CD4-positive, alpha-beta T cell treated with Interleukin-17A for 1 hour (primary cell): ENCODE measurements at places on chromosomes 6 and 20.

- no peak for DNase-seq
Measured at GRCh38 chr6:80535914-80536565, 429.6 kb downstream of the BCKDHB start.

DNA sequence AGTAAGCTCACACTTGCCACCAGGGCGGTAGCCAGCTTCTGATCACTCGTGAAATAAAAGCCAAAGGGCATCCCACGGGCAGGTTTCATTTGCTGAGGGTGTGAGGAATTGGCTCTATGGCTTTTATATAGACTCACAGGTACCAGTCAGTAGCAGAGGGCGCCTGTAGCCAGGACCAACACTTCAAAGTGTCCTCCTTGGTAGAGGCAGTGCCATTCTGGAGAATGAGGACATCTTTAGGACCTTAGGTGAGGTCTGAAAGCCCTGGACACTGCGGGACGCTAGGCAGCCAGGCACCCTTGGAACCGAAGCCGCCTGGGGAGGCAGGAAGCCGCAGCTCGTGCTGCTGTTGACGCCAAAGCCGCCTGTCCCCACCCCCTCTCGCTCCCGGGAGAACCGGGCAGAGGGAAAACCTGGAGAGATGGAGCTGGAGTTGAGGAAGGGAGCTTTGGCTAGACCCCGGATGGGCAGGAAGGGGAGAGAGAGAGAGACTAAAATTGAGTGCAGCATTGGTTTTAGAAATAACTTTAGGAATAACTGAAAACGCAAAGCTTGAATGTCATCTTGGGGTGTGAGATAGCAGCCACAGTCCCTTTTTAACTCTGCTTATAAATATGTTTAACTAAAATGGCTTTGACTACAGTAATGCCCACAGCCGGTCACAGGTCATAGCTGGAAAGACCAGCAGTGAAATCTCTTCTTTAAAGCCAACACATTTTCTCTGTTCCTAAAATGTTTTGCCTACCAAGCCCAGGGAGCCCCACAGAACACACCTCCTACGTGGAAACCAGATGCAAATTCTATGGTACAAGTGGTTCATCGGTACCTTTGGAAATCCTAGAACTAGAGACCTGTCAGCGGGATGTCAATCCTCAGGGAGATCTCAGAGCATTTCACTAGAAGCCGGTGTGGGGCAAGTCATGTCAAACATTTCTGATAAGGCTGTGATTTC is 128.5 kb upstream of the CDYL start:
- peak; percentile 2 for DNase-seq

GRCh38 chr6:13273931-13274706 is 54.2 kb downstream of the TBC1D7 start:
- DNase-seq, result peak; percentile 64

- no peak for DNase-seq
Measured at GRCh38 chr6:33175436-33176069, 16.7 kb downstream of the COL11A2 start.

DNA sequence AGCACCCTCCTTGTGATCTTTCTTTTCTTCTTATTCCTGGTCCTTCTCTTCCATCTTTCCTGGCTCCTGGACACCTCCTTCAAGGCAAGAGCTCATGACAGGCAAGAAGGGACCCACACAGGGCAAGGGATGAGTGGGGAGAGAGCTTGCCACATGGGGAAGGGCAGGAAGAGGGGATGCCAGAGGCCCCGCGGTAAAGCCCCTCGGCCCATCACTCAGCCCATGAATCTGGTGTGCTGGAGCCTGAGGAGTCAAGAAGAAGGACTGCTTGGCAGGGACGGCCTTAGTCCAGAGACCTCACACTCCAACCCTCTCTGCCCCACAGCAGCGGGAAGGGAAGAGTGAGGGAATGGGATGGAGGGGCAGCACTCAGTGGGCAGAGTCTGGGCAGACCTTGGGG is 52.3 kb upstream of the SAYSD1 start:
- no peak for DNase-seq

DNA sequence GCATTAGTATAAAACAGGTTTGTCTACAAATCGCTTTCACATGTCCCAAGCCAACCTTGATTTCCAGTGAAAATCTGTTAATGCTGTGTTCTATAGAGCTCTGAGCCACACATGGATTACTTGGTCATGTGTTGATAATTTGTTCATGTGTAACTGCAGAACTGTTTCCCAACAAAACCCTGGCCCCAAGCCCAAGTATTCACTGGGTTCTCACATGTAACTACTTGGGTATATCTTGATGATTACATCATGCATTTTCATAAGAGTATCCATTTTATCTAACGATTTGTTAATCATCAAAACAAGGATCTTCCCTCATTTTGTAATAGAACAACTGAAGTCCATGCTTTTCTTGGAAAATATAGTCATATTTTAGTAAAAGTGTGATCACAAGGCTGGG is 657.6 kb downstream of the PRKN start:
- DNase-seq, result no peak

DNA sequence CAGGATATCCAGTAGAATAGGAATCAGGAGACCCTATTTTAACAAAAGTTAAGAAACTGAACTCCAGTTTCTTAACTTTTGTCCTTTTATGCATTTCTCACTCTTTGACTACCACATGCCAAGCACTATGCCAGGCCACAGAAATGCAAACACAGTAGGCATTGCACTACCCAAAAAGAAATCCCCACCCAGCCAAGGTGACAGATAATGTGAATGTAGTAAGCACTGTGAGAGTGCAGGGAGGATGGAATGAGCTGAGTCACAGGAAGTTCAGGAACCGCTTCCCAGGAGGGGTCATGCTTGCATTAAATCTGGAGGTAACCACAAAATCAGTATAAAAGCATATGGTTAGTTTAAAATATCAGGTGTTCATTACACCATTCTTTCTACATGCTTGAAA is 20.1 kb upstream of the FAM83C start:
- DNase-seq, result no peak

DNA sequence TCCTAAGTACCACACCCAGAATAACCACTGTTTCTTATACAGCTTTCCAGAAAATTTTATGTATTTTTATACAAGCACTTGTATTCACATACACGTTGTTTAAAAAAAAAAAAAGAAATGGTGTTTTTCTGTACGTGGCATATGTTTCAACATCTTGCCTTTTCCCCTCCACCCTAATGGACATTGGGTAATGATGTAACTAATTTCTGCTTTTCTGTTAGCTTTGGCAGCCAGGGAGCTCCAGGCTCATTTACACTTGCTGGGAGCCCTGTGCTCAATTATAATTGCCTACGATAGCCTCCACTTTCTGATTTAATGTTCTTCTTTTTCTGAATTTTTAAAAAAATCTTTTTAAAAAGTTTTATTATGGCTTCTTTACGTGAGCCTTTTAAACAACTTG is 352.4 kb downstream of the UTRN start:
- DNase-seq, result no peak

GRCh38 chr6:150176152-150176551 is 33.3 kb downstream of the PPP1R14C start:
- DNase-seq, result no peak

DNA sequence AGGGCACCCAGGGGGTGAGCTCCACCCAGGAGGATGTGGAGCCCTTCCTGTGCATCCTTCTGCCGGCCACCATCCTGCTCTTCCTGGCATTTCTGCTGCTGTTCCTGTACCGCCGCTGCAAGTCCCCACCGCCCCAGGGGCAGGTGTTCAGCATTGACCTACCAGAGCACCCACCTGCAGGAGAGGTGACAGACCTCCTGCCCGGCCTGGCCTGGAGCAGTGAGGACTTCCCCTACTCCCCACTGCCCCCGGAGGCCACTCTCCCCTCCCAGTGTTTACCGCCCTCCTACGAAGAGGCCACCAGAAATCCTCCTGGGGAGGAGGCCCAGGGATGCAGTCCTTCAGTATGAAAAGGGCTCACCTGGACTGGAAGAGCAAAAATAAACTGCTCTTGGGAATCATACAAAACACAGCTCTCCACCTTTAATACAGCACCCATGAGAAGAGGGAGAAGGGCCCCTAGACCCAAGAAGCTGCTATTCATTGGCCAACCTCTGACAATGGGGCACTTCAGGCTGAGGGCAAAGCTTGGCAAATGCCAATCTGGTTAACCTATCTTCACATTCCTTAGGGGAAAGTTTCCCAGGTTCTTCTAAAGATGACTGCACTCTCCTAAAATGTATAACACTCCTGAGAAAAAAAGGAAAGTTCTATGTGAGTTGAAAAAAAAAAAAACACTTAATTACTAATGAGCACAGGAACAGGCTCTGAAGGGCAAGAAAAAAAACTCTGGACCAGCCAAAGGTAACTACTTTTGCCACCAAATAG is 5.0 kb downstream of the SMIM28 start:
- no peak for DNase-seq

DNA sequence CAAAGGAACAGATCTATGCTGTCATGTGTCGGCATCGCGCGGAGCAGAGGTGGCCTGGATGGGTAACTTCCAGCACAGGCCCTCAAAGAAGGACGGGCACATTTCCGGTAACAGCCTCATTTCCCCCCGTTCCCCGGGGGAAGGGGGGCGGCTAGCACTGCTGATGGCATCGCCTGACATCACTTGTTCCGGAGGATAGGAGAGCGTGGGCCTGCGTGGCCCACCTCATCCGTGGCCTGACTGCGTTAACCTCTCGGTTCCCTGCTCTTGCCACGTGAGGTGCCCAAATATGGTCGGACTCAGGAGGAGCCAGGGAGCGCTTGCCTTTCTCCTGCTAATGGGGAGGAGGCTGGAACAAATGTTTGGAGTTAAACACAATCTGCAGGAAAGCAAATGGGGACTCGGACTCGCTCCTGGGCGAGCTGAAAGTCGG is at the start of gene AKAP12:
TSS of gene AKAP12 (plus strand) at position 365 of the 433 bp plus-strand sequence. CDS start 596 bp downstream, outside the sequence.
- DNase-seq, result no peak

GRCh38 chr6:149109397-149110070 is 208.0 kb upstream of the TAB2 start:
- no peak for DNase-seq

- DNase-seq, result no peak
Measured at GRCh38 chr6:112409311-112409710, 62.2 kb downstream of the RFPL4B start.
